ENCODE measurements at places on chromosomes 5 and 9. TPM values are rescaled to one million over a fixed set of nuclear protein-coding genes. Genes with fewer than 3 reads are reported as not detected.
A peak's percentile ranks its signal among the peaks of the same experiment; 100 is the strongest.

DNA sequence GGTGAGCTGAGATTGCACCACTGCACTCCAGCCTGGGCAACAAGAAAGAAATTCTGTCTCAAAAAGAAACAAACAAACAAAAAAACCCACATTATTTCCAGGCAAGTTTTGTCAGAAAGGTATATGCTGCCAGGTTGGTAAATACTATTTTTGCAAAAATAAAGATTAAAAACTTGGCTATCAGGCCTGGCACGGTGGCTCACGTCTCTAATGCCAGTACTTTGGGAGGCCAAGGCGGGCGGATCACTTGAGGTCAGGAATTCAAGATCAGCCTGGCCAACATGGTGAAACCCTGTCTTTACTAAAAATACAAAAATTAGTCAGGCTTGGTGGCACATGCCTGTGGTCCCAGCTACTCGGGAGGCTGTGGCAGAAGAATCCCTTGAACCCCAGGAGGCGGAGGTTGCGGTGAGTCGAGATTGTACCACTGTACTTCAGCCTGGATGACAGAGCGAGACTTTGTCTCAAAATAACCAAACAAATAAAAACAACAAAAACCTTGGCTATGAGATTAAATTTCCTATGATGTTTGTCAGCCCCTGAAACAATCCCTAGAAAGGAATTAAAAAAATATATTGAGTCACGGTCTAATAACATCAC is 22.7 kb downstream of the AGXT2 start:
- H3K4me1 ChIP-seq = no peaks in the 10 kb centered on the region
- no peak overlapping the region for H3K4me3 ChIP-seq
- DNase-seq = no peak
- no peaks in the 10 kb centered on the region for H3K27me3 ChIP-seq

GRCh38 chr9:115596021-115596745 is 478.2 kb upstream of the TNC start:
- no peak for DNase-seq
- no peaks in the 10 kb centered on the region for H3K36me3 ChIP-seq
- H3K27me3 ChIP-seq = no peaks in the 10 kb centered on the region
- no peak overlapping the region for H3K4me3 ChIP-seq

- H3K4me1 ChIP-seq = no peaks in the 10 kb centered on the region
- H3K4me3 ChIP-seq = no peak overlapping the region
Observed at GRCh38 chr9:29657821-29658220, 2084.5 kb upstream of the C9orf72 start.

DNA sequence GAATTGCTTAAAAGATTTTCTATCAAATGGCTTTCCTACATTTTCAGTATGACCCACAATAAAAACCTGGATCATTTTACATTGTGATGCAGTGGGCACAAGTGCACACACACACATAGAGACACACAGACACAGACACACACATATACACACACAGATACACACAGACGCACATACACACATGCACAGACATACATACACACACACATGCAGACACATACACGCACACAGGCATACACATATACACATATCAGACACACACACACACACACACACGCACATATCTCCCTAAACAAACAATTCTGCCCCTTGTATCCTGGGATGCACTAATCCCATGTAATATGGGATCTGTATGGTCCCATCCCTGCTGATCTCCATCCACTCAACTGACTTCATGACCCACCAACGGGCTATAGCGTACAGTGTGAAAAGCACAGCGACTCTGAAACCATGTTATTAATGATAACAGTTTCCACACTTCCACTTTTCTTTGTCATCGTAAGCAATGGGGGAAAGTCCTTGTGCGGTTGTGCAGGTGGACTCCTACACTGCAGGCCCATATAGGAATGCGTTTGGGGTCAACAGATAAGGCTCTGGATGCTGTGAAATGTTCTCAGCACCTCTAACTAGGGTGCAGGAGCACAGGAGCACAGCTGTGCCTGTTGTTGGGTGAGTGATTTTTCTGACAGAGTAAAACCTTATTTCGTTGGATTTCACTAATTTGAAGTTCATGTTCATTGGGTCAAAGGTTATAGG is 52.7 kb downstream of the DAP start:
- no peaks in the 10 kb centered on the region for H3K36me3 ChIP-seq
- H3K4me3 ChIP-seq = no peak overlapping the region
- no peaks in the 10 kb centered on the region for H3K27me3 ChIP-seq
- DNase-seq = no peak
- H3K4me1 ChIP-seq = peaks cover 22% of the 10 kb centered on the region

- H3K27me3 ChIP-seq = no peaks in the 10 kb centered on the region
- no peaks in the 10 kb centered on the region for H3K4me1 ChIP-seq
- H3K4me3 ChIP-seq = no peak overlapping the region
- no peak overlapping the region for H3K27ac ChIP-seq
- no peaks in the 10 kb centered on the region for H3K36me3 ChIP-seq
Observed at GRCh38 chr5:107025712-107026497, 644.8 kb downstream of the EFNA5 start.

DNA sequence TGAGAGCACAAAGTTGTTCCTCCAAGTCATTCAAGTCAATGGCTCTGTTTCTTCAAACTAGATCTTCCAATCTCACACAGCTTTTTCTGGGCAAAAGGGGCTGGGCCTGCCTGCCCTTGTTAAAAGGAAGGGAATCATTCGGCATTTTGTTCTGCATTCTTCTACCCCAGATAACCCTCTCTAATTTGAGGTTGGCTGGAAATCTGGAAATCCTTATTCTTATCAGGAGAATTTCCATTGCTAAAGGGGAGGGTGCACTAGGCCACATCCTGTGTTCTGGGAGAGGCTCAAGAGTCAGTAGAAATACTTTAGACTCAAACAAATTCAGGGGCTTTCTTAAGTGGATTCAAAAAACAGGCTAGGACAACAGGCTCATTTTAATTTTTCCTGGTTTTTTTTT is 384.7 kb upstream of the ZNF462 start:
- no peaks in the 10 kb centered on the region for H3K4me1 ChIP-seq
- H3K4me3 ChIP-seq = no peak overlapping the region
- no peak overlapping the region for H3K27ac ChIP-seq
- H3K27me3 ChIP-seq = no peaks in the 10 kb centered on the region

- no peak for DNase-seq
- H3K4me3 ChIP-seq = no peak overlapping the region
- H3K36me3 ChIP-seq = no peaks in the 10 kb centered on the region
- no peak overlapping the region for H3K27ac ChIP-seq
- no peaks in the 10 kb centered on the region for H3K4me1 ChIP-seq
Observed at GRCh38 chr5:38853753-38854470, 8.1 kb downstream of the OSMR start.

DNA sequence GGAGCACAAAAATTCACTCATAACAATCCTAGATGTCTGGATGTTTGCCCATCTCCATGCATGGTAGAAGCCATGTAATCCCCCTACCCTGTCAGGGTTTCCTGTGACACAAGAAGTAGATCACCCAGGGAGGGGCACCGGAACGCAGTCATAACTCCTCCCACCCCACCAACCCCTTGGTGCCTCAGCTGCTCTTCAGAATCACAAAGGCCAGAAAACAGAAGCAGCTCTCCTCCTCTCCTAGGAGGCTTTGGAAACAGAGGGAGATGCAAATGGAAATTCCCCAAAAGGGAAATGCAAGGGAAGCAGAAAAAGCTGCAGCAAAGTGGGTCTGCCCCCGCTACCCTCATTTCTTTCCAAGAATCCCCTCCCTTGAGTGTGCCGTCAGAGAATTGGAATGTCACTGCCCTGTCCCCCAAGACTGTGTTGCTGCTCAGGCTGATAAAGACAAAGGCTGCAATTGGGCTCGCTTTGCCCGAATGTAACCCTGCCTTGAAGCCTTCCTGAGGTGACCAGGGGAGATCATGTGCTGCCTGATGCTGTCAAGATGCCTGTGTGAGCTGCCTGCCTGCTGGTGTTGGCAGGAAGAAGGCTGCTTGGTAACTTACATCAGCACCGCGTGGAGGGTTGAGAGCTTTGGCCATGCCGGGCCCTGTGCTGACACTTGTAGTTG is 65.5 kb upstream of the ABCA1 start:
- no peaks in the 10 kb centered on the region for H3K27me3 ChIP-seq
- no peaks in the 10 kb centered on the region for H3K36me3 ChIP-seq
- peaks cover 43% of the 10 kb centered on the region for H3K4me1 ChIP-seq
- peak overlapping the region; percentile 94 for H3K27ac ChIP-seq
- DNase-seq = no peak
- H3K4me3 ChIP-seq = no peak overlapping the region

Gene SOX30
- not detected for total RNA-seq

Gene CKMT2
- total RNA-seq = 3.4 TPM

Data from vagina (tissue), 2 donors.